Activated CD4-positive, alpha-beta memory T cell treated with anti-CD3 and anti-CD28 coated beads for 36 hours (primary cell): ENCODE measurements at places on chromosomes 1 and 21.

DNA sequence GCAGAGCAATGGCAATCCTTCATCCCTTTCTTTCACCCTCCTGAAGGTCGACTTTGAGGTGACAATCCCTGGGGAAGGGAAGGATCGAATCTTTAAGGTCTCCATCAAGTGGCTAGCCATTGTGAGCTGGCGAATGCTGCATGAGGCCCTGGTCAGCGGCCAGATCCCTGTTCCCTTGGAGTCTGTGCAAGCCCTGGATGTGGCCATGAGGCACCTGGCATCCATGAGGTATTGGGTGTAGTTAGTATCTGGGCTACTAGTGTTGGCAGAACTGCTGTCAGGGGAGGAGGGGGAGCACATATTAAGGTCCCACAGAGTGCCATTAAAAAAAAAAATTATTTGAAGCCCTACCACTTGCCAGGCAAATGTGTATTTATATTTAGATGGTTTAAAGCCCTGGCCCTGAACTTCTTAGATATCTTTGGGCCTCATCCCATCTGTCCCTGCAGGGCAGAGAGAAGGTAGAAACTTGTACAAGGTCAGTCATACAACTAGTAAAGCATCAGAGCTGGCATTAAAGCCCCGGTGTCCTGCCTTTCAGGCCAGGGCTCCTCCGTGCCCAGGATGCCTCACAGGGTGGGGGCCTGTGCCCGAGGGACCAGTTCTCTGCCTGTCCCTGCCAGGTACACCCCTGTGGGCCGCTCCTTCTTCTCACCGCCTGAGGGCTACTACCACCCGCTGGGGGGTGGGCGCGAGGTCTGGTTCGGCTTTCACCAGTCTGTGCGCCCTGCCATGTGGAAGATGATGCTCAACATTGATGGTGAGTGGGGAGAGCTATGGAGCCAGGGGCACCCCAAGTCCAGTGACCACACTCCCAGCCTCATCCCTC lies 10.3 kb downstream of the AGO1 start:
- no peak for DNase-seq

GRCh38 chr1:2539312-2539907 lies 9.3 kb upstream of the HES5 start:
- DNase-seq = peak; percentile 55

- no peak for DNase-seq
These were observed 71.6 kb upstream of the CNIH3 start for GRCh38 chr1:224544346-224545110.

DNA sequence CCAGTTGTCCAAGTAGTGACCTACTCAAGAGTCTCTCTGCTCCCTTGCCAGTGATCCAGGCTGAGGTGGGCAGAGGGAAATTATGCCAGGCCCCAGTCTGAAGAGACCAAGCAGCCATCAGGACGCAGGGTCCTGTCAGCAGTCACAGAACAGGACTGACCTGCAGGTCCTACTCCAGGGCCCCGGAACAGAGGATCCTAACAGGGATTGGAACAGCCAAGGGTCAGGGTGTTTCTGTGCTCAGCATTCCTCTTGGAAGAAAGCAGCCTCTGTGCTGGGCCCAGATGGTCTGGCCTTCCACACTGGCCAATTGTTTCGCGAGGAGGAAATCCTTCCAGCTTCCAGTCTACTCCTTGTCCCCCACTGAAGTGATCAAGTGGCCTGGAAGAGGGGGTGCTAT lies 41.6 kb upstream of the USP1 start:
- DNase-seq = no peak

DNA sequence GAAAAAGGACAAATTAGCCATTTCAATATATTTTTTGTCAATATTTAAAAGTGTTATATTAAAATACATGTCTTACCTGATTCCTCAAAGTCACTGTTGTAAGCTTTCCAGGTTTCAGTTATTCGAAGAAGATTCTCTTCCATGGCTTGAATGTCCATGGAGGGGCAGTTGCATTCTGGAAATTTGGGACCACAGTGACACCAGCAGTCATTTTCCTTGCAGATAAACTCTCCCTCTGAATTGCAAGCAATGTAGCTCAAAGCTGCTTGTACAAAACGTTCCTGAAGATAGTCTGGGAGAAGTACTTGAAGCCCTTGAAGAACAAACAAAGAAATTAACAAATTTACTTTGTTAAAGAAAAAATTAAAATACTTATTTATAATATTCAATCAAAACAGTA lies 251.7 kb downstream of the BRINP3 start:
- no peak for DNase-seq

- DNase-seq = no peak
These were observed 37.4 kb downstream of the GADD45A start for GRCh38 chr1:67722292-67722944.

DNA sequence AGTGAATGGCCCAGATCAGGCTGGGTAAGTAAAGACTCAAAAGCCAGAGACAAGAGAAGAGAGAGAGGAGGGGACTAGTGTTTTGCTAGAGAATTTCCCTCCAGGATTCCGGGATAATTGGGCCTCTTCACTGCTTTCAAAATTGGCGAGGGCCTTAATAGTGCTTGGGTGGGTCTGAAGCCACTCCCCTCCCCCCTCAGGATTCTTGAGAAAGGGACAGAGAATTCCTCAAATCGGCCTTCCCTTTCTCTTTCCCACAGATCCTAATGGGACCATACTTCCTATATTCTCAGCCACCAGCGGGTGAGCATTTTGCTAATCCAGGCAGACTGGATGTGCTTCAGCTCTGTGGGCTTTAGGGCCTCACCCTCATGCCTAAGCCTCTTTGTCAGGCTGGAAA lies 11.9 kb downstream of the SFN start:
- DNase-seq = no peak

DNA sequence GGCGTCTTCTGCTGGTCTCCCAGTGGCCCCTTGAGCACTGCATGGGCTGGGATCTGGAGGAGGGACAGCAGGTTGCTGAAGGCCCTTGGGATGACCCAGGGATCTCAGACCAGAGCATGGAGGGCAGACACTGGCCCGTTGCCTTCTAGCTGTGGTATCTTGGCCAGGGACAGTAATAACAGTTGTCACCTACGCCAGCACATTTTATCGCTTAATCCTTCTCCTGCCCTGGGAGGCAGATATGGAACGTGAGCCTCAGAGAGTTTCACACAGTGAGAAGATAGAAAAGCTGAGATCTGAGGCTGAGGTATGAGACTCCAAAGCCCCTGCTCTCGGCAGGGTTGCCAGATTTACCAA lies 40.1 kb upstream of the RD3 start:
- no peak for DNase-seq

DNA sequence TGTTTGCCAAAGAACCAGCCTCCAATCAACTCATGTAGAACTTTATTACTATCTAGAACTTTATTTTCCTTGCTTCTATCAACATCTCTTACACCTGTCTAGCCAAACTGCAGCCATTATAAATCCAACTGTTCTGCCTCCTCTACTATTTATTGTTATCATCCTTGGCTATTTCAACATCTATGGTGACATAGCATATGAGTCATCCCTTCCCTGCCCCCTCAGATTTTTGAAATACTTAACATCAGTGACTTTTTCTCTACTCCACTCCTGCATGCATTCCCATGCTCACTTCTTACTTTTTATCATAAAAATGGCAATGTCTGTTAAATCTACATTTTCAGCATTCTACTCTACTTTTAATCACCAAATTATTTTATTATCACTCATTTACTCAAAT lies 544.9 kb upstream of the NEGR1 start:
- DNase-seq = no peak

GRCh38 chr21:43832158-43832550 lies 32.9 kb upstream of the AGPAT3 start:
- DNase-seq = no peak

- peak; percentile 76 for DNase-seq
These were observed 21.6 kb upstream of the TRAF5 start for GRCh38 chr1:211305044-211305443.

GRCh38 chr1:151003180-151003579 lies 3.5 kb downstream of the MINDY1 start:
- DNase-seq = no peak

DNA sequence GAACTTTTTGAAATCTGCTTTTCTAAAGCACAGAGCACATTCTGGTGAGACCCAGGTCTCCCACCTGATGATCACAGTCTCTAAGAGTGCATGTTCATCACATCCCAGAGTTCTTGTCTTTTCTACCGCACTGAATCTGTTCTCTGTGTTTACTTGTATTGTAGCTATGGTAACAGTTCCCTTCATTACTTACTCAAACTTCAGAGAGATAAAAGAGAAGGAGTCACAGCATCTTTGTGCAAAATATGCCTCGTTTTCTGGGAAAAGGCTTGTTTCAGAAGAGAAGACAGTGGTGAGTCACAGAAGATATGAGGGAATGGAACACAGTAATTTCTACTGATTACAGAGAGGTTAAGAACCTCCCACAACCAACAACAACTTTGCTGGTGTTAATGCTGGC lies 580.6 kb downstream of the PLA2G4A start:
- DNase-seq = no peak

DNA sequence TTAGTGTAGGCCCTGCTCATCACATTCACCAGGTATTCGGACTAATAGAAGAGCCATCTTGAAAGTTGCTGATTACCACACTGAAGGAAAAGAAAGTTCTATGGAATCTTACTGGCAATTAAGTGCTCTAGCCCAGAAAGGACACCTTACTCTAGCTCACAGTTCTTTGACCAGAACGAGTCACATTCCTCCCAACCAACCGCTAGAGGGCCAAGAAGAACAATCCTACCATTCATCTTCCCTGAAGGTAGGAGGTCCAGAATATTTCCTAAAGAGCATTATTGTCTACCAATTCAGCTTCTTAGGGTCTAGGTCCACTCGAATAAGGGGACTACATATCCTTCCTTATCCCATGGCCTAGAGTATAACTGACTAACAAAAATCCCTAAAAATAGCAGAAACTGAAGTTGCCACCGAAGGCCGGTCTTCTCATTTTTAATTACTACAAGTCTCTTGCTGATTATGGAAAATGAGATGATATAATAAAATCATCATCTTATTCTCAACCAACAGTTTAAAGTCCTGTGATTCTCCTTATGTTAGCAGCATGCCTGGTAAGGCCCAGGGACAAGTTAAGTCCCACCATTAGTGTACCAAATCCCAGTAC lies 2.7 kb upstream of the FMO1 start:
- DNase-seq = peak; percentile 14

DNA sequence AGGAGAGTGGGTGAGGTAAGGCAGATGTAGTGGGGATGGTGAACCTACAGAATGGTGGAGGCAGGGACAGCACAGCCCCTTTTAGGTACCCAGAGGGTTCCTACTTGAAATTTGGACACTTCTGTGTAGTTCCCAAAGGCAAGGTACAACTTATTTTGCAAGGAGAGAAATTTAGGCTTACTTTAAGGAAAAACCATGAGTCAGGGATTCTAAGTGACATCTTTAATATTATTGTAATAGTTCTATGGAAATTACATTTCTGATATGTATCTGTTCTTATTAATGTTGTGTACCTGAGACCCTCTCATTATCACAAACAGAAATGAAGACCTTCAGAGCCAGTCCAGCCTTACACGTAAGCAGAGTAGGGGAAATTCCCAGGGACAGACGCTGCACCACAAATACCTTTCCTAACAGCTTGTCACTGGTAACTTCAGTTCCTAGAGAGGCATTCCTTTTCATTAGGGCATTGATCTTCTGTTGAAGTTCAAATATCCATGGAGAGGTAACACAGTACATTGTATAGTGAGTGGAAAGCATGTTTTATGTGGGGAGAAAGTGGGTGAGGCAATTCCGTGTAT lies 7.9 kb downstream of the DYRK3 start:
- DNase-seq = no peak

- no peak for DNase-seq
These were observed 18.2 kb upstream of the RC3H1 start for GRCh38 chr1:174040387-174040786.

DNA sequence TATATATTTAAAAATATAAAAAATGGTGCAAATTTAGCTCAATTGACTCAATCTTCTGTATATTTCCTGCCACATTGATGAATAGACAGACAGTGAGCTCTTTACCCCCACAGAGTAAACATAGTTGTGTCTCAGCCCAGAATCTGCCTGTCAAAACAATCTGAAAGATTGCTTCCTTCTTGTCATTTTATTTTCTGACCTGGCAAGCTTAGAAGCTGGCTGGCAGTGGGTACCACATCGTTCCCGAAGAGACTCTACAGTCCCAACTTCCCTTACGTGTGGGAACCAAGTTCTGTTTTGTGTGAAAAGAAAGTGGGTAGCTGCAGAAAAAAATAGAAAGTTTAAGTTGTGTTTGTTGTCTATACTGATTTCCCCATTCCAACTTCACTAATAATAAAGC lies 629.3 kb upstream of the NEGR1 start:
- no peak for DNase-seq

DNA sequence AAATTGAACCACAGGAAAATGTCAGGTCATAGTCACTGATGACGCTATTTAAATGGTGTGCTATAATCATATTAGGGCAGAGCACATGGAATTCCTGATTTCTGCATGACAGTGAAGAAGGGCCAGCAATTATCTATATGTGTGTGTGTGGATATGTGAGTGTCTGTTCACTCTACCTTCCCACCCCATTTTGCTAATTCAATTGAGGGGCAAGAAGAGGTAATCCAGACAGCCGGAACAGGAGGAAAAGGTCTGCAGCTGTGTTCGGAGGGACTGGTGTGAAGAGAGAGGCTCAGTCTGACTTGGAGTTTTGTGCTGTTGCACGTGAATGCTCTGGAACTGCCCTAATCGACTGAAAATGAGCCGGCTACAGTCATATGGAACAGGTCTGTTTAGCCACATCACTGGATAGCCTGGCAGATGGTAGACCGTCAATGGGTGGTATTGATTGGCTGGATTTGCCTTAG lies 5.1 kb upstream of the ELAVL4 start:
- no peak for DNase-seq
